ENCODE measurements at places on chromosomes 1 and 21.

DNA sequence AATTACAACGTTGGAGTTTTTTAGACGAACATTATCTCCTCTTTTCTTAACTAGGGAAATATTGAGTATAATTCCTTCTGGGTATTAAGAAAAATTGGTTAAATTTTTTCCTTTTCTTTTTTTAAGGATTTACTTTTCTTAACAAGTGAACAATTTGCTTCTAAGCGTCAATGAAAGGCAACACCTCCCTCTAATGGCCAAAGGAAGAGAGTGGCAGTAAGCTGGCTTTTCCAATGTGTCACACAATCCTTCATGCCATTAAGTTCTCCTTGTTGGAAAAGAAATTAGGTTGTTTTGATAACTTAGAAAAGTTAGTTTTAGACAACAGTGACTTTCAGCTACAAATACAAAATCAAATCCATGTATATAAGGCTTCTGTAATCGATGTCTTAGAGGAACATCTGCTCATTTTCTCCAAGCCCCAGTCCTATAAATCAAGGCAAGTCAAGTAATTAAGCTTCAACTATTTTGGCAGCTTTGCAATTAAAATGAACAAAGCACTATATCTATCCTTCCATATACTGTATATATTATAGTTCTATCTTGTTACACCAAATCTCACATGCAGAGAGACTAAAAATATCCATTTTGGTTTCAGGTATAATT, 62.8 kb downstream of the EDEM3 start:
- peak; percentile 73 for DNase-seq

- no peak for DNase-seq
Observed at GRCh38 chr1:219692981-219693380, 80.1 kb upstream of the ZC3H11B start.

- no peak for DNase-seq
Observed at GRCh38 chr1:23978805-23979204, 1.3 kb downstream of the SRSF10 start.

DNA sequence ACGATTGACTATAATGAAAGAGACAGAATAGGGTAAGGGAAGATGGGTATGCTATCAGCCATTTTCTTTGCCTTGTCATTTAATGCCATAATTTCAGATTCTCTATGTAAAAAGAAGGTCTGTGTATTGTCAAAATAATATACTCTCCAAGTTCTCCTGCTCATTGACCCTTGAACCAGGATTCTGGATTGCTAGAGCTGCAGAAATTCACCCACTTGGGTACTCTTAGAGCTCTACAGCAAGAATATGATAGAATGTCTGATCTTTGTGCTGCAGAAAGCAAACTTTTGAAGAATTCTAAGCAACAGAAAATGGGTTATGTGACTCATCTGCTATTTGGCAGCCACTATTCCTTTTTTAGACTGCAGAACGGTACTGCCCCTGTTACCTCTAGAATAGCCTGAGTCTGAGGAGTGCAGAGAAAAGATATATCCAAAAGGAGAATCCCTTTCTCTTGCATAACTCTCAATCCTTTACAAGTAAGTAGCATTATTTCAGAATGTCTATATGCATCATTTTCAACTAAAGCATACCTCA, 78.2 kb upstream of the TENT5C start:
- DNase-seq = peak; percentile 38

GRCh38 chr1:234900595-234900994, 228.0 kb downstream of the TOMM20 start:
- no peak for DNase-seq

- DNase-seq = no peak
Observed at GRCh38 chr1:125086611-125087010, 3901.8 kb downstream of the SRGAP2C start.

DNA sequence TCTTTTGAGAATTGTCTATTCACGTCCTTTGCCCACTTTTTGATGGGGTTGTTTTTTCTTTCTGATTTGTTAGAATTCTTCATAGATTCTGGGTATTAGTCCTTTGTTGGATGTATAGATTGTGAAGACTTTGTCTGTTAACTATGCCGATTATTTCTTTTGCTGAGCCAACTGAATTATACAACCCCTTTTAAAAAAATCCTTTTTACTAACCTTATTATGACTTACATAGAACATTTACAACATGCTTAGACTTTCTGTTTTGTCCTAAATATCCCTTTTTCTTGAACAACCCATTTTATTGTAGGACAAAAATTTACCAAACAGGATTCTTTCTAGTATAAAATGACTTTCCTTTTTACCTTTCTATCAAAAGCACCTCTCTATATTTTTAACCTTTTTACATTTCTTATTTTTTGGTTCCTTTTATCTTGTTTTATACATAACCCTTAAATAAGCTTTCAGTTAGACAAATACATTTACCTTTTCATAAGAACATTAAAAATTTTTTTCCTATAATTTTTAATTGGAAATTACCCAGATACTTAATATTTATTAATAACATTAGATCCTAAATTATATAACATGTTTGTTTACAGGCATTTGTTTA, 70.4 kb upstream of the TTLL7 start:
- no peak for DNase-seq

DNA sequence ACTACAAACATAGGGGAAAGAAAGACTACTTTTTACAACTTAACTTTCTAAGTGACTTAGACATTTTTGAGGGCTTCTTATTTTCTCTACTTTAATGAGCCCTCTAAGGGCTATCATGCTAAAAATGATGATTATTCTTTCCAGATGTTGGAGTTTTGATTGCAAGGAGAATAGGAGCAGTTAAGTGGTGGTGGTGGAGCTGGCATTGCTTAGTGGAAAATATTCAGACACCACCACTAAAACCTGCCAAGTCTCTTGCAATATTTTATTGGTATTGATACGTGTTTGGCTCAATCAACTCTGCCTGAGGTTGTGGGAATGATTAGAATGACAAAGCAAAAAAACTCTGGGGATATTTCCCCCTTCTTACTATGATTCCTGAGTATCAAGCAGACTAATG, 82.6 kb upstream of the PTGFR start:
- no peak for DNase-seq

GRCh38 chr1:151976015-151976343, 17.7 kb downstream of the S100A10 start:
- no peak for DNase-seq

All from cardiac fibroblast (primary cell).